ENCODE measurements at places on chromosomes 2 and 18.
A peak's percentile ranks its signal among the peaks of the same experiment; 100 is the strongest.

GRCh38 chr2:45274250-45274926 lies 265.1 kb upstream of the SIX2 start:
- DNase-seq, result peak; percentile 72

DNA sequence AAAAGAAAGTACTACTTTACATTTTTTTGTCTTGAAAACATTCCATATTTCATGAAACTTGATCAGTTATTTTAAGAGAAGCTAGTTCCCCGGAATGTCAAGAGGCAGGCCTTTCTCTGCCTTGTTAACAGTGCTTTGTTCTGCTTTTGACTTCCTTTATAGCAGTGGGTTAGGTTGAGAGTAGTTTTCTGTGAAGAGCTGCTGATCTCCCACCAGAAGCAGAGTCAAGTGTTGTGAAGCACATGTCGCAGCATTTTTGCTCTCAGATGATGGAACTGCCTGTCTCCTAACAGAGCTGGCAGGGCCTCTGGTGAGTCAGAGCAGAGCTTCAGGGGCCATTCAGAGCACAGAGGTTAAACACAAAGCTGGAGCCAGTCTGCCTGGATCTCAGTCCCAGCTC lies 871.8 kb downstream of the SLC4A3 start:
- DNase-seq, result no peak

- no peak for DNase-seq
These were observed 82.2 kb upstream of the PNPT1 start for GRCh38 chr2:55775828-55776227.

DNA sequence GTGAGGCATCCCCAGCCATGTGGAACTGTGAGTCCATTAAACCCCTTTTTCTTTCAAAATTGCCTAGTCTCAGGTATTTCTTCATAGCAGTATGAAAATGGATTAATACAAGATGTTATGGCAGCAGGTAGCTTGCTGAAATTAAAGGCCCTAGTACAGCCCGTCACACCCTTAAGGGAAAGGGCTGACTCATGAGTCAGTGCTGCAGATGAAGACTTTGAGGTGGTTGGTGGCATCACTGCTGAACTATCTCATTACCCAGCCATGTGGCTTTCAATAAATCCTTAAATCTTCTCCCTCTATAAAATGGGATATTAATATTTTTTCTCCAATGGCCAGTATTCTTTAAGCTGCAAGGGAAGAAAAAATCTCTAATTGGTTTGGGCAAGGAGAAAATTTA lies 226.1 kb upstream of the CCDC68 start:
- no peak for DNase-seq

- no peak for DNase-seq
These were observed 197.4 kb downstream of the VAPA start for GRCh38 chr18:10111191-10111590.

- no peak for DNase-seq
These were observed 99.4 kb upstream of the ARL5A start for GRCh38 chr2:151927501-151928221.

- DNase-seq, result no peak
These were observed 249.4 kb upstream of the SLC14A2 start for GRCh38 chr18:45365835-45366234.
